ENCODE measurements at places on chromosomes 4 and X.

DNA sequence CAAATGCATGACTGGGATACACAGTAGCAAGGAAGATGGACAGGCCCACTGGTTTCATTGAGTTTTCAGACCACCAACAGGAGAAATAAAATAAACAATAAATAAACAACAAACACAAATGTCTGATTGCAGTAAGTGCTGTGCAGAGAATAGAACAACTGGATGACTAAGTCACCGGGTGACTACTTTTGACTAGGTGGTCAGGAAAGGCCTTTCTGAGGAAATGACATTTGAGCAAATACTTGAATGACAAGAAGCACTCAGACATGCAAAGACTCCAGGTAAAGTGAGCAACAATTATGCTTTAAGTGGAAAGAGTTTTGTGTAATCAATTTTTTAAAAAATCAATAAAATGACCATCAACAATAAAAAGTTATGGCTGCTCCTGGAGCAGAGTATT lies 137.7 kb downstream of the BTC start:
- no peak for DNase-seq

- no peak for DNase-seq
Observed at GRCh38 chr4:94345969-94346368, 3.3 kb upstream of the HPGDS start.

- no peak for DNase-seq
Observed at GRCh38 chr4:118279328-118279727, 73.5 kb downstream of the PRSS12 start.

- no peak for DNase-seq
Observed at GRCh38 chrX:14963447-14964236, 90.4 kb downstream of the MOSPD2 start.

- no peak for DNase-seq
Observed at GRCh38 chrX:107146670-107147069, 28.0 kb upstream of the RBM41 start.

GRCh38 chr4:19698961-19699360 lies 552.7 kb upstream of the SLIT2 start:
- DNase-seq: no peak

DNA sequence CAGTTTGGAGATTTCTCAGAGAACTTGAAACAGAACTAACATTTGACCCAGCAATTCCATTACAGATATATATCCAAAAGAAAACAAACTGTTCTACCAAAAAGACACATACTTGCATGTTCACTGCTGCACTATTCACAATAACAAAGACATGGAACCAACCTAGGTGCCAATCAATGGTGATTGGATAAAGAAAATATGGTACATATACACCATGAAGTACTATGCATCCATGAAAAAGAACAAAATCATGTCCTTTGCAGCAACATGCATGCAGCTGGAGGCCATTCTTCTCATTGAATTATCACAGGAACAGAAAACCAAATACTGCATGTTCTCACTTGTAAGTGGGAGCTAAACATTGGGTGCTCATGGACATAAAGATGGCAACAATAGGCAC lies 47.6 kb upstream of the LNX1 start:
- DNase-seq: no peak

GRCh38 chr4:37528166-37528885 lies 157.8 kb downstream of the RELL1 start:
- no peak for DNase-seq

GRCh38 chr4:74805601-74806000 lies 11.3 kb upstream of the BTC start:
- DNase-seq: no peak

GRCh38 chrX:38636949-38637819 lies 75.8 kb downstream of the TSPAN7 start:
- DNase-seq: no peak

- no peak for DNase-seq
Observed at GRCh38 chr4:70994387-70995099, 1.1 kb downstream of the DCK start.

DNA sequence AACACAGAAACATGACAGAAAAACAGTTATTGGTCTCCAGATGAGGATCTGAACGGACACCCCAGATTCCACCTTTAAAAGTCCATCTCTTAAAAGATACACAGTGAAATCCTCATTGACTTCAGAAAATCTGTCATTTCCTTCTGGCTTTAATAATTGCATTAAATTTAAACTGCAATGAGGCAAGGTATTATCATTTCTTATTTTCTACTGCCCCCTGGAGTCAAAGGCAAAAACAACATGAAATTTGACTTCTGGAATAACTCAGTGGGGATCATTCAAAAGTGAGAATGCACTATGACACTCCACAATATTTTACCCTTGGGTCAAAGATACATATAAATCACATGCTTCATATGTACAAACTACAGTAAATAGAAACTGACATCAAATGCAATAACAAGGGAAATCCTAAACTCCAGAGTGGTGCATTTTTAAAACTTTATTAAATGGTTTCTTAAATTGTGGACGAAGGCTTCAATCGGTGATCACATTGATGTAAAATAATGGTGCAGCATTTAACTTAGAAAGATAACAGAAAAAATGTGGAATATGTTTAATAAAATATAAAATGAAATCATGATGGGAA lies 56.4 kb upstream of the SPANXN1 start:
- DNase-seq: no peak

GRCh38 chrX:40875476-40875875 lies 140.1 kb upstream of the MED14 start:
- DNase-seq: no peak

DNA sequence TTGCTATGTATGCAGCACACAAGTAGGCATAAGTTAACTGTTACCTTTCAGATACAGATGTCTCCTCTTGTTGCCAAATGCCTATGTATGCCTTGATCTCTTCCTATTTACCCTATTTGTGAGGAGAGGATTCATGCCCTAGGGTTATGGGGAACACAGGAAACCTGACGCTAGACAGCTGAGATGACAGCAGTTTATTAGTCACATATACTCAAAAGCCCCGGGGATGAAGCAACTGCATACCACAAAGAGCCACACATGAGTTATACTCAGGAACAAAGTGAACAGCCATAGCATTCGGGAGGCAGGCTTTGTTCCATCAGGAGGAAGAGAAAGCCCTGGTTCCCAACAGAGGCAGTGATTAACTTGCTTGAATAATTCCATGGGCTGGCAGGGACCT lies 1011.7 kb upstream of the PCDH7 start:
- no peak for DNase-seq

- DNase-seq: no peak
Observed at GRCh38 chr4:112172180-112172579, 26.9 kb downstream of the FAM241A start.

DNA sequence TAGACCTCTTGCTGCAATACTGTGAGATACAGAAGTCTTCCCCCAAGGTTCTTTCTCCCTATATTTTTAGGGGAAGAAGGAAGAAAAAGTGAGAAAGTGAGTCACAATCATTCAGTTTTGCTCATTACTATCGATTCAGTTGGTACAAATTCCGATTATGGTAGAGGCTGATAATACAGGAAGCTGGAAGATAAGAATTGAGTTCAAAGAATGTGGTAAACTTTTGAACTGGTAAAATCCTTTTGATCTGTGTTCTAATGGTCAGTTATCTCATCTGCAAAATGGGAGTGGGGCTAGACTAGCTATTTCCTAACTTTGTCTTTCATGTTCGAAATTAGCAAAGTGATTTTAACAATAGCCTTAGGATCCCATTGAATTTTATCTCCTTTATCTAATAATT lies 101.4 kb upstream of the FAT1 start:
- no peak for DNase-seq

- DNase-seq: no peak
Observed at GRCh38 chrX:84710611-84711010, 208.4 kb upstream of the HDX start.

- no peak for DNase-seq
Observed at GRCh38 chr4:112076919-112077608, 68.2 kb upstream of the FAM241A start.

DNA sequence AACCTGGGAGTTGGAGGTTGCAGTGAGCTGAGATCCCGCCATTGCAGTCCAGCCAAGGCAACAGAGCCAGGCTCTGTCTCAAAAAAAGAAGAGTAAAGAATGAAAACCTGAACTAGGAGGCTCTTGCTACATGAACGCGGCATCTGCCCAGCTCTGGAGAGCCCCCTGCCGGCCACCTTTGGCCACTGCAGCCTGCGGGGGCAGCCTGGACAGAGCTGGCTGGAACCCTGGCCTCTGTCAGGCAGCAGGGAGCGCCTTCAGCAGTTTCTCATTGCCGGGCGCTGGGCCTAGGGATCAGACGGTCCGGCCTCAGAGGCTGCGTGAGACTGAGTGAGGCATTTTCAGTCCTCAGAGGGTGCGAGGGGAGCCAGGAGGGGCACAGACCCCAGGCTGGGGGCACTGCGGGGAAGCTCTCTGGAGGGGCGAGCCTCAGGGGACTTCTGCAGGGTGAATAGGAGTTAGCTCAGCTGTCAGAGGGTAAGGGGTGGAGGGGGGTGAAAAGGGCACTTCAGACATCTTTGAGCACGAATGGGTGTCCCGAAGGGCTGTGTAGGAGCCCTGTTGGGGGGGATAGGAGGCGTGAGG lies 17.5 kb downstream of the DOK7 start:
- DNase-seq: peak; percentile 78

DNA sequence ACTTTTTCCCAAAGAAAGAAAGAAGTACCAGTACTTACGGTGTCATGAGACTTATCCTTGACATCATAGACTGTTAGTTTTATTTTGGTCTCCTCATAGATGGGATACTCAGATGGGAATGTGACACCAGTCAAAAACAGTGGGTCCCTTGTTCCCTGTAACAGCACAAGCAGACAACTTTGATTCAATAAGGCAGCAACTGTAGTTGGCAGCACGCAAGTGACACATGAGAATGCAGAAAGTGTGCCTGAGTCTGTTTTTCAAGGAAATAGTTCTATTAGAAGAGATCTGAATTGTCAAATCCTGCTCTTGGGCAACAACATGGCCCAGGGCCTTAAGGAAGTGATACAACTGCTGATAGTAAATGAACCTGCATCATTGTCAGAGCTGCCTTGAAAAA lies 443.2 kb downstream of the INPP4B start:
- DNase-seq: no peak

GRCh38 chrX:1420371-1420770 lies 28.5 kb upstream of the SLC25A6 start:
- DNase-seq: no peak

GRCh38 chr4:140901736-140902336 lies 145.7 kb upstream of the TBC1D9 start:
- DNase-seq: no peak

- DNase-seq: no peak
Observed at GRCh38 chr4:7156328-7156727, 36.0 kb upstream of the SORCS2 start.

- DNase-seq: no peak
Observed at GRCh38 chr4:69095301-69095731, 958 bp upstream of the UGT2B7 start.

GRCh38 chr4:153153339-153153871 lies 50.8 kb upstream of the TRIM2 start:
- DNase-seq: peak; percentile 57

DNA sequence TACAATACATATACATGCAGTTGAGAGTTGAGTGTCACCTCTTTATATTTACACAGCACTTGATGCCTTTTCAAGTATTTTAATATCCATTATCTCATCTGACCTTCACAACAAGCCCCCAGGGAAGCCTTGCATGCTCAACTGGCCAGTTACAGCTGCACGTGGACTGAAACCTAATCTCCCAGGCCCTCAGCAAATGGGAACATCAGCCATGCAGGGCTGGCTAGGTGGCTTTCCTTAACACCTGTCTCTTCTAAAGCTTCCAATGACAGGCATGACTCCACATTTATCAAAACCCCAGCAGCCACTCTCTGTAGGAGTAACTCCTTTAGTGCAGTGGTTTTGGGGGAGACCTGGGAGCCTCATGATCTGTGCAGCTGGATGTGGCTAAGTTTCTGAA lies 56.4 kb downstream of the PHKA2 start:
- DNase-seq: no peak

DNA sequence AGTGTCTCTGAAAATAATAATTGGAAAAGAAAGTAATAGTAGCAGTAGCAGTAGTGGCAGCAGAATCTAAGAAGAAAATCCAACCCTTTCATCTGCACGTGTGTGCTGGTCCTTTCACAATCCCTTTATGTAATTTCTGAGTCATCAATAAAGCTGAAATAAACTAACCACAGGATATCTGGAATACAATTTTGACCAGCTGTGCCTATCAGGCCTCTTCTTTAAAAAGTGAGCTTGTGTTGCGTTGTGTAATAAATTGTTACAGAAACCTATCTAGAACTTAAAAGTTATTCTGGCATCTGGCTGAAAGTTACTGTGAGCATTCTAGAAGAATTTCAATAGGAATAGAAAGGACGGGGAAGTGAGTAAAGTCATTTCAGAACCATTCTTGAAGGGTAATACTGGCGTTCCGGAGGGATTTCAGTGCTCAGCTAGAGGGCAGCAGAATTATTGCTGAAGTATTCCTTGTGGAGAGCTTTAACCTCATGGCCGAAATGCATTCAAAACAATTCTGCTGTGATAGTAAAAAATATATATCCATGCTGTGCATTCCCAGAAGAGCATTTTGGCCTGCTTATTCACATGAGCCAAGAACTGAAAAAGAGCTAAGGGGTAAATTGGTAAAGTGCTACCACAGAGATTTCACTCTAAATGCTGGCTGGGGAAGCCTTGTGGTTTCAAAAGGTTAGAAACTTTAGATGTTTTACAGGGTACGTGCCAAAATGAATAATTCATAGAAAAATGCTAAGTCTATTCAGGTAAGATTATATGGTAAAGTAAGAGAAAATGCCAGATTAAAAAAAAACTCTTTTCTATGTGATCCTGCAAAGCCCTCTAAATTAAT lies 260.6 kb downstream of the NKX6-1 start:
- no peak for DNase-seq

DNA sequence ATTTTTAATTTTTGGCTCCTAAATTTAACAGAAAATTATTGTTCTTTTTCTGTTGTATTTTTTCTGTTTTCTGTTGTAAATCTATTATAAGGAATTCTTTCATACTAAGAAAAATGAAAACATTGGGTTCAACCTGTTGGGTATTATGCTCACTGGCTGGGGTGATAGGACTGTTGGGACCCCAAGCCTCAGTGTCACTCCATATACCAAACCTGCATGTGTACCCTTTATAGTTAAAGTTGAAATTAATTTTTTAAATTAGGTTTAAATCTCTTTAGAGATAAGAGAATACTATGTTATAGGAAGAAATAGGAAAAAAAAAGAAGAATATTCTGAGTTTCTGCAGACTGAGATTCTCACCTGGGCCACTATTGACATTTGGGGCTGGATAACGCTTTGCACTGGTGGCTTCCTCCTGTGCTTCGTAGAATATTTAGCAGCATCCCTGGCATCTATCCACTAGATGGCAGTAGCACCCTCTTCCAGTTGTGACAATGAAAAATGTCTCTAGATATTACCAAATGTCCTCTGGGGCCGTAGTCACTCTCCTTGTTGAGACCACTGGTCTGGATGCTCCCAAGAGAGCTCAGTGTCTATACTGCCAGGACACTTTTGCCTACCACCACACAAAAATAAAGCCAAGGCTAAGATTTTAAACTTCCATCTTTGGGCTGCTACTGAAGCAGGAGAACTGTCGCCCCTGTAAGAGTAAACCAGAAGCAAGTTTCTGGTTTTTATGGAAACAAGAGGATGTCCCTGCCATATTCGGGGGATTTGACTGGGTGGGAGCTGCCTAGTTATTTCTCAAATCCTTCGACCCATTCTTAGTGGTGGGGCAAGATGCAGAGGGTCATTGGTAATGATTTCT lies 22.4 kb upstream of the CLTRN start:
- peak; percentile 62 for DNase-seq

All from effector memory CD8-positive, alpha-beta T cell (primary cell).